ENCODE measurements at places on chromosomes 6 and 20.

DNA sequence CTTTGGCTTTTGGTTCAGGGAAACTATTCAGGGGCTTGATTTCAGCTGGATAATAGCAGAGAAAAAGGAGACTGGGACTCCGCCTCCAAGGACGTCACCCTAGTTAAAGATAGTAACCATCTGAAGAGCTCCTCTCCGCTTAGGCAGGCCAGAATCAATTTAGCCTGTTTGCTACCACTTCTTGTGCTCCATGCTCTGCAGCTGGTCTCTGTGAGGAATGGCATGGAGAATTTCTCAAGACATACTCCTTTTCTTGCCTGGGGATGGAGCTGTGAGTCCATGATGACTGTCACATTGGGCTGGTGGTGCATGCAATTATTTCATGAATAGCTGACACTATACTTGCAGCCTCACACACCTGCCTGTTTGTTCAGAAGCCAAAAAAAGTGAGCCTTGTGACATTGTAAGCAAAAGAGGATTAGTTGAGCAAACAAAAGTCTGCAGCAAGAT lies 61.4 kb downstream of the TXLNB start:
- no peak for DNase-seq

DNA sequence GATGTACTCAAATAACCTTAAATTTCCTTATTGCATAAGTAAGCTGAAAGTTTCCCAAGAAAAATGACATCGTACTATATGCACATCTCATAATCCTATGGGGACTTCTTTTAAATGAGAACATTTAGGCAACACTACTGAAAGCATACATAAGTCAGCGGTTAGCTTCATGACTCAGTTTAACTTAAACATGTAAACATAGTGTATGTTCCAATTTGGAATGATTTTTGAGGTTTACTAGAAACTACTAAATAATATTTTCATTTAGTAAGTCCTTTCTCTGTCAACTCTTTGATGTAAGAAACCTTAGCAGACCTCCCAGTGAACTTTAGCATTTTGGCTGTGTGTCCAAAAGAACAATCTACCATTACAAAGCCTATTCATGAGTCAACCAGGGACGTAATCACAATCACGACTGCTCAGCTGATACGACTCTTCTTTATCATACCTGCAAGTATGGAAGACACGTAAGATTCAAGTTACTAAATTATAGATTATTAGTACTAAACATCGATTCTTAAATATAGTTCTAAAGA lies 19.3 kb downstream of the HIVEP2 start:
- DNase-seq = no peak

DNA sequence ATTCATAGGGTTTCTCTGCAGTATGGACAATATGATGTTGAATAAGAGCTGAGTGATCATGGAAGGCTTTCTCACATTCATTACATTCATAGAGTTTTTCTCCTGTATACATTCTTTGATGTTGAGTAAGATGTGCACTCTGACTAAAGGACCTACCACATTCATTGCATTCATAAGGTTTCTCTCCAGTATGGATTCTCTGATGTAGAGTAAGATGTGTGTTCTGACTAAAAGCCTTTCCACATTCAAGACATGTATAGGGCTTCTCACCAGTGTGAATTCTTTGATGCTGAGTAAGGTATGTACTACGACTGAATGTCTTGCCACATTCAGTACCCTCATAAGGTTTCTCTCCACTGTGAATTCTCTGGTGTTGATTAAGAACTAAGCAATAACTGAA lies 29.3 kb upstream of the ZNF391 start:
- DNase-seq = no peak

- no peak for DNase-seq
Observed at GRCh38 chr6:53917464-53917842, 122.6 kb downstream of the LRRC1 start.

DNA sequence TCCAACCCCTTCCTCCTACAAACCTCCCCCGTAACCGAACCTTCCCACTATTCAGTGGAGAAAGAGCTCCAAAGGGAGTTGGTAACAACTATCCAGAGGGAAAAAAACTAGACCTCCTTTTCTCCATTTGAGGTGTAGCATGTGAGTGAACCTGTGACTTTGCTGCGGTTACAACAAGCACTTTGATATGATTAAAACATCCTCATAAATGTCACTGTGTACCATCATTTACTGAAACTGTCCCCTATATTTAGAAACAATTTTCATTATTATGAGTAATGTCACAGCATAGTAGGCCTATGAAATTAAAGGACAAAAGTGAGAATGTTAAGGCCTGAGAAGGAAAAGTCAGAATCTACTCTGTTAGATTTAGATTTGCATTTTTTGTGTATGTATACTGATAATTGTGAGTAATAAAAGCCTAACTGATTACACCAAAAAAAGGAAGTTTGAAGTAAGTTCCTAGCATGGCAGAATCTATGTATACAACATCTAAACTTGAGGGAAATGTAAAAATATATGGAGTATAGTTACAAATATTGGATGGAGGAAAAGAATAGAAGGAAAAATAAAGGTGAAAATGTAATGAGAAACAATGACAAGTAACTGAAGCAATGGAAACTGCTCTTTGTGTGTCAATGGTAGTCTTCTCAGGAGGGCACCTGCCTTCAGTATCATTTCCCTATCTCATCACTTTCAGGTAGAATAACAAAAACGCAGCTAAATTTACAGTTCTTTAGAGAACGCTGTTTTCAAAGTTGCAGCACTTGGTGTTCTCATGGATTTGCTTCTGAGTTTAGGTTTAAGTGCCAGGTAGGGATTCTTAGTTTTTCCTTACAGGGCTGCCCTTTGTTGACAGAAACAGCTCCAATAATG lies 145.9 kb downstream of the IMPG1 start:
- DNase-seq = no peak

- DNase-seq = no peak
Observed at GRCh38 chr6:160972111-160972510, 19.5 kb upstream of the MAP3K4 start.

- DNase-seq = no peak
Observed at GRCh38 chr6:1622851-1623768, 13.4 kb downstream of the FOXC1 start.

GRCh38 chr6:72953971-72954381 lies 271.3 kb downstream of the KHDC1L start:
- no peak for DNase-seq

- no peak for DNase-seq
Observed at GRCh38 chr6:12355354-12355753, 65.2 kb downstream of the EDN1 start.

- DNase-seq = no peak
Observed at GRCh38 chr6:27213544-27214125, 33.9 kb upstream of the PRSS16 start.

GRCh38 chr6:121305957-121306607 lies 28.2 kb downstream of the TBC1D32 start:
- DNase-seq = no peak

GRCh38 chr6:121000381-121000780 lies 333.9 kb downstream of the TBC1D32 start:
- no peak for DNase-seq

DNA sequence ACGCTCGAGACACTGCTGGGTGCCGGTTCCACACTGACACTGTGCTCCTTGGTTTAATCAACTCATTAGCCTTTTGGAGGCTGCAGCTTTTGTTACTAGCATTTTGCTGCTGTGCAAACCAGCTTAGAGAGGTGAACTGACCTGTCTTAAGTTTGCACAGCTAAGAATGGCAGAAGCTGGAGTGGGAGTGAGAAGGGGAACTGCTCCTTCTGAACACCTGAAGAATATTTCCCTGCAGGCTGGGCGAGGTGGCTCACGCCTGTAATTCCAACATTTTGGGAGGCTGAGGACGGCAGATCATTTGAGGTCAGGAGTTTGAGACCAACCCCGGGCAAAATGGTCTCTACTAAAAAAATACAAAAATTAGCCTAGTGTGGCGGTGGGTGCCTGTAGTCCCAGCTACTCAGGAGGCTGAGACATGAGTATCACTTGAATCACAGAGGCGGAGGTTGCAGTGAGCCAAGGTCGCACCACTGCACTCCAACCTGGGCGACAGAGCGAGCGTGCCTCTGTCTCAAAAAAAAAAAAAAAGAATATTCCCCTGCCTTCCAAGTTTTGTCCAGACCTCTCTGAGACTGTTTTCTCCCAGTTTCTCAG lies 5.0 kb downstream of the CEBPB start:
- DNase-seq = no peak

- DNase-seq = no peak
Observed at GRCh38 chr6:136720045-136720770, 72.1 kb downstream of the MAP3K5 start.

DNA sequence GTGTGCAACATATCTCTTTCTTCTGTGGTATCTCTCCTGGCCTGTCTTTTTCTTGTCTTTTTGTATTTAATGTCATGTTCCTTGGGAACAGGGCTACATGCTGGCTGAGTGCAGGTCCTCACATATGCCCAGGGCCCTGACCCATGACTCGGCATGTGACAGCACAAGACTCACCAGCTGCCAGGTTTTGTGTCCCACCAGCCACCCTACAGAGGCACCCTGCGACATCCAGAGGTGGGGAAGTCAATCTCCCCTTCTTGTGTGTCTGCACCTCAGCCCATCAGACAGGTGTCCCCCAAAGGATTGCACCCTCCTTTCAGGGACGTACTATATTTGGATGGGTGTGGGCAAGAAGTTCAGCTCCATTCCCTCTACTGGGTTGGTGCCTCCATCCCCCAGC lies 576.3 kb downstream of the RNF144B start:
- no peak for DNase-seq

Data from hypothalamus (tissue), 51 donors.